Activated T-cell treated with anti-CD3 and anti-CD28 coated beads, Interleukin-2, amount 50 U/mL, for 4 hours (primary cell): ENCODE measurements at places on chromosomes 11 and 22.

GRCh38 chr11:55707029-55707428, 45.0 kb downstream of the OR4C6 start:
- DNase-seq, result no peak

- DNase-seq, result no peak
Observed at GRCh38 chr11:44611088-44611487, 45.6 kb downstream of the CD82 start.

DNA sequence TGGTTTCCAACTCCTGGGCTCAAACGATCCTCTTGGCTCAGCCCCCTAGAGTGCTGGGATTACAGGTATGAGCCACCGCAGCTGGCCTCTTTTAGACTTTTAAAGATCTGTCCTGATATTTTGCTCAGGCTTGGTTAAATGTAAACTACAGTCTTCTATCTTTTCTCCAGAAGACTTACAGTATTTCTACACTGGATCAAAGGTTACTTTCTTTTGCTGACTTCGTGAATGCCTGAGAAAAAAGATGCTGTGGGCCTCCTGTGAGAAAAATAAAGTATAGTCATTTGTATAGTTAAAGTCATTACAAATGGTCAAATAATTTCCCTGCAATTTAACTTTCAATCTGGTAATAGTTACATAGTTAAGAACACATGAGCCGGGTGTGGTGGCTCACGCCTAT, 19.6 kb downstream of the DEPDC5 start:
- DNase-seq, result no peak

DNA sequence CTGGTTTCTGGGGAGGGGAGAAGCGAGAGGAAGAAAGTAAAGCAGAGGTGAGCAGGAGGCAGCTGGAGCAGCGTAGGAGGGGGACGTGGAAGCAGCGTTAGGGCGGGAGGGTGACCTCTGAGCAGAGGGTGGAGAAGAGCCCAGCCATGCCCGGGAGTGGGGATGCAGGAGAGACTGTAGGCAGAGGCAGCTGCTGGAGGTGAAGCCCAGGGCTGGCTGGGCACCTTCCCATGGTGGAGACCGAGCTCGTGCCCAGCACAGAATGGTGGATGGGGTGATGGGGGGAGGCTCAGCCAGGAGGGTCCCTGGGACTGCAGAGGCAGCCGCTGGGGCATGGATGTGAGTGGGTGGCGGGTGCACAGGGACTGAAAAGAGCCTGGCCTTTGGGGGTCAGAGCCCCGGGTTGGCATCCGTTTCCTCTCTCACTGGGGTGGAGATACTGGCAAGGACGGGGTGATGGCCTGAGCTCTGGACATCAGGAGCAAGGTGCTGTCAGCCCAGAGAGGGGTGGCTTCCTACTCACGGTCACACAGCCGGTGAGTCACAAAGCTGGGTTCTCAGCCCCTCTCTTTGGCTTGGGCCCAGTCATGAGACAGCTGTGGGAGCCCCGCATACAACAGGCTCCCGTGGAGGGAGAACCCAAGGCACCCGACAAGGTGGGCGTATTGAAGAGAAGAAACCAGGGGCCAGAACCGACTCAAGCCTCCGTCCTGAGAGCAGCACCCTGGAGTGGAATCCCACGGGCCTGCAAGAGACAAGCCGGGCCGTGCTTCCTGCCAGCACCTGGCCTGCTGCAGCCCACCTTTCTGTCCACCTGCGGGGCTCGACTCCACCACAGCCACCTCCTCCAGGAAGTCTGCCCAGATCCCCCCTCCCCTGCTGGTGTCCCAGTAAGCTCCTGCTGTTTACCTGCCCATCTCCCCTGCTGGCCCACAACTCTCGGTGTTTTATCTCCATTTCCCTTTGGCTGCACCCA, 45.8 kb upstream of the FGF3 start:
- no peak for DNase-seq

GRCh38 chr11:12090761-12091258, 19.6 kb upstream of the MICAL2 start:
- no peak for DNase-seq

DNA sequence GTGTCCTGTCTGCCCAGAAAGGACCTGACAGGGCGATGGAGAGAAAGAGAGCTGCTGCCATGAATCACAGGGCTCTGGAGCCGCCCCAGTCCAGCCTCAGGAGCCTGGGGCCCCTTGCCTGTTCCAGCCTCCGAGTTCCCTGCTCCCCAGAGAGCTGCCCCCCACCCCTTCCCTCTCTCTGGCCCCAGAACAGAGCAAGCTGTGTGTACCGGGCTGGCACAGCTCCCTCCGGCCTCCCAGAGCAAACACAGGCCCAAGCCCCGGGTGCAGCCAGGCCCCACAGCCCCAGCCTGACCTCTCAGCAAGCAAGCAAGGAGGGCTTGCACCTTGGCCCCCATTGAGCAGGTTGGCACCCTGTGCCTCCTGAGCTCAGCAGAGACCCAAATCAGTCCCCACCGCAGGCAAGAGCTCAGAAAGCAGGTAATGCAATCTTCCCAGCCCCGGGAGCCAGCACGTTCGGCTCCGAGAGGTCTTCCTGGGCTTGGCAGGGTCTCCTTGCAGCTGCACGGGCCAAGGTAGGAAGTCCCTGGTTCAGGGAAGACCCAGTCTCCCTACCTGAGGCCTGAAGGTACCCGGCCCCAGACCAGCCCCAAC, 1.4 kb downstream of the PACSIN3 start:
- DNase-seq, result no peak

- no peak for DNase-seq
Observed at GRCh38 chr22:30023099-30023660, 57.1 kb upstream of the HORMAD2 start.

- DNase-seq, result no peak
Observed at GRCh38 chr11:125022551-125022950, 40.6 kb upstream of the SLC37A2 start.

GRCh38 chr11:65654375-65655349, 8.1 kb downstream of the RELA start:
- DNase-seq, result no peak
